ENCODE measurements at places on chromosomes 11 and 22.

DNA sequence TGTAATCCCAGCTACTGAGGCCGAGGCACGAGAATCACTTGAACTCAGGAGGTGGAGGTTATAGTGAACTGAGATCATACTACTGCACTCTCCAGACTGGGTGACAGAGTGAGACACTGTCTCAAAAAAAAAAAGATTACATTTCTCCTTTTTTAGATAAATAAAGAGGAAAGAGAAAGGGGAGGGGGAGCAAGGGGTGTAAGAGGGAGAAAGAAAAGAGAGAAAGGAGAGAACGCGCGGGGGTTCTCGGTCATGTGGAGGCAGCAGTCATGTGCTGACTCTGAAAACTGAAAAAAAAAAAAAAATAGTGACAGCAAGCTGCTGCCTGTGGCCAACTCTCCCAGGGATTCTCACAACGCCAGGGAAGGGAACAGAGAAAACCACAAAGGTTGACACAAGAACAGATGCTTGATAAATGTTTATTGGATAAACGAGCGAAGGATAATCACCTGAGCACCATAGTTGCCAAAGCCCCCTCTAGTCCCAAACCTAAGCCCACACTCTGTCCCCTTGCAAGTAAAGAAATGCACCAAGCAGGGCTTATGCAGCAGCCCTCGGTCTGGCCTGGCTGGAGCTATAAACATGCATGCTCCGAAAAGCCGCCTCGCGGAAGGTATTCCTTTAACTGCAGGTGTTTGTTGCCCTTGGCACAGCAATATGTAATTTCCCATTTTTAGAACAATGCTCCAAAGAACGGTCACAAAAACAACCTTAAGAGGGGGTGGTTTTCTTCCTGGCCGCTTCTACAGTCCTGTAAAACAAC, 14.5 kb downstream of the SCGB1A1 start:
- peak; percentile 47 for DNase-seq

DNA sequence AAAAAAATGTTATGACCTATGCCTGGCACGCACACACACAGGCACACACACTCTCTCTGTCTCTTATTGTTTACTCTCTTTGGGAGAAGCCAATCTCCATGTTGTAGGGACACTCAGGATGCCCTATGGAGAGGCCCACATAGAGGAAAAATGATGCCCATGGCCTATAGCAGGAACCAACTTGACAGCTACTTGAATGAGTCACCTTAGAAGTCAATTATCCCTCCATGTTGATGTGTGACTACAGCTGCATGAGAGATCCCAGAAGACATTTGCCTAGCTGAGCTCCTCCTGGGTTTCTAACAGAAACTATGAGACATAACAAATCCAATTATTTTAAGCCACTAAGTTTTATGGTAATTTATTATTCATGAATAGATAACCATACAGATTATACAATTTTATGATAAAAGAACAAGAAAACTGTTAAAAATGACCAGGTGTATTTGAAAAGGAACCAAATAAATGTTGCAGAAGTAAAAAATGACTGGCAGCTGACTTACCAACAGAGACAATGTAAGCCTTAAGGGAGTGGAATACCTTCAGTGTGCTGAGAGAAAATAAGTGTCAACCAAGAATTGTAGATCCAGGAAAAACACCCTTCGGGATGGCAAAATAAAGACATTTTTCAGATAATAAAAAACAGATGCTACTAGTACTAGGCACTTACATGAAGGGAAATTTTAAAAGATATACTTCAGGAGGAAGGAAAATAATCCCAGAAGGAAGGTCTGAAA, 403.7 kb upstream of the SYN3 start:
- DNase-seq = no peak

DNA sequence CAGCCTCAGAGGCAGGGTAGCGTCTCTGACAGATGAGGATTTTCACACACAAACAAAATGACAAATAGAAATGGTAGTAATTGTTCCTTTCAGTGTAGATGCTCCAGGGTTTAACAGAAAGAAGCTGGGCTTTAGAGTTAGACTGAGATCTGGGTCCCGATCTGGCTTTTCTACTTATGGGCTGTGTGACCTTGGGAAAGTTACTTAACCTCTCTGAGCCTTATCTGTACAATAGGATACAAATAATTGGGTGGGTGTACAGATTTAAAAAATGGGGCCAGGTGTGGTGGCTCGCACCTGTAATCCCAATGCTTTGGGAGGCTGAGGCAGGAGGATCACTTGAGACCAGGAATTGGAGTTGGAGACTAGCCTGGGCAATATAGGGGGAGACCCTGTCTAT, 204.9 kb downstream of the CEP164 start:
- no peak for DNase-seq

GRCh38 chr11:7600205-7600775, 73.0 kb downstream of the CYB5R2 start:
- DNase-seq = no peak

- no peak for DNase-seq
These were observed 6.0 kb upstream of the TMEM218 start for GRCh38 chr11:125117429-125117828.

GRCh38 chr11:47992959-47993820, 12.8 kb downstream of the PTPRJ start:
- DNase-seq = no peak
